ENCODE measurements at places on chromosomes 1 and 21. TPM values are rescaled to one million over a fixed set of nuclear protein-coding genes. Genes with fewer than 3 reads are reported as not detected.

GRCh38 chr1:160123726-160124125 is 8.2 kb downstream of the ATP1A2 start:
- ATAC-seq: no peak

DNA sequence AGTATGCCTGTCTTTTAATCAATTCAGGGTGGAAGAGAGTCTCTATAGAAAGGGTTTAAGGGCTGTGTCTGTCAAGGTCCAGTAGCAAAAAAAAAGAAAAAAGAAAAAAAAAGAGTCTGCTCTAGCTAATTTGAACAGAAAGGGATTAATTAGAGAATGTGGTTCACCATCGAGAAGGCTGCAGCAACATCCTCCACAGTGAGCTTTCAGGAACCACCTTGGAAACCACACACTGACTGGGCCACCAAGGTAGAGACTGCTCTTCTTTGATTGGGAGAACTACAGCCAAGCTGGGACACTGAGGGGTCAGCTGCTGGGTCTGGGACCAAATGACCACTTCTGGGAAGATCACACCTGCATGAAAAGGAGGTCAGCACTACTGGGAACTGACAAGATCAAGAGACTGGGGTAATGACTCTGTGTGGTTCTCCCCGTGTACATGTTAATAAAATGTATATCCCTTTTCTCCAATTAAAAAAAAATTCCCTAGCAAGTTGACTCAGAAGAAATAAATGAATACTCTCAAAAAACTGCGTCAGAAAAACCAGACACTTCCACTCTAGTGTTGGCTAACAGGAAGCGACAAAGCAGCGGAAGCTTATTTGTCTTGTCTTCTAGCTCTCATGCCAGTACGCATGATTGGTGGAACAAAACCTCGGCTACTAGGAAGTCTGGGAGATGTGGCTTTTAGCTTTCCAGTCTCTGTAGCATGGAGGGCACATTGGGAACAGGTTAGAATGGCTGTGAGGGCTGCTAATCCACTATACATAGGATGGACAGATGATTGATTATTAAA is 60.0 kb upstream of the IVNS1ABP start:
- no peak for ATAC-seq

GRCh38 chr21:39593522-39593921 is 19.2 kb upstream of the B3GALT5 start:
- ATAC-seq: no peak

Gene FCGR3B
- total RNA-seq: not detected

Gene LAD1
- total RNA-seq: 0.50 TPM

Data from motor neuron (in vitro differentiated cells).